ENCODE measurements at places on chromosomes 3 and 15. TPM values are rescaled to one million over a fixed set of nuclear protein-coding genes. Genes with fewer than 3 reads are reported as not detected.

LRRC31 gene
- total RNA-seq, result not detected

CHRD gene
- 38.8 TPM for total RNA-seq

FBXW12 gene
- total RNA-seq, result not detected

IQCH gene
- total RNA-seq, result 2.9 TPM

PGBD4 gene
- 1.7 TPM for total RNA-seq
